ENCODE measurements at places on chromosomes 13 and 19.

DNA sequence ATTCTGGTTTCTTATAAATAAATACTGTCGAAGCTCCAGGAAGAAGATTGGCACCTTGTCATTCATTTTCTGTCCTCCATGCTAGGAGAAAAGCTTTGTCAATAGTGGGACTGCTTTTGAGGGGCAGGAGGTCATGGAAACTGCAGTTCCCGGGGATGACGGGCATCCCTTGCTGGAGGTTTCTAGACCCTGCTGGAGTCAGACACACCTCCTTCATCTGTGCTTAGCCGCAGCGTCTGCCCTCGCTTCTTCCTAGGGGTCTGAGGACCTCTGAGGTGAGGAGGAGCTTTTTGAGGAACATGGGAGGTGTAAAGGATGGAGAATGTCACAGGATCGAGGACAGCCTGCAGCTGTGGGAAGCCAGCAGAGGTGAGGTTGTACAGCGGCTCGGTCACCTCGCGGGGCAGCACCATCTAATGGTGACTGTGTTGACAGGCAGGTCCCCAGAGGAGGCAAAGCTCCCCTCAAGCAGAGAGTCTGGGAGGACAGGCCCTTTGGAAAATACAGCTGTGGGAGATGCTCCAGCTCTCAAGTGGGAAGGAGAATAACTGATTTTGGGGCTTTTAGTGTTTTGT, 172.7 kb upstream of the RNF113B start:
- DNase-seq, result peak; percentile 62

GRCh38 chr13:113658836-113659235, 838 bp upstream of the ATP4B start:
- no peak for DNase-seq

- no peak for DNase-seq
Measured at GRCh38 chr13:36806102-36806501, 12.9 kb upstream of the RFXAP start.

DNA sequence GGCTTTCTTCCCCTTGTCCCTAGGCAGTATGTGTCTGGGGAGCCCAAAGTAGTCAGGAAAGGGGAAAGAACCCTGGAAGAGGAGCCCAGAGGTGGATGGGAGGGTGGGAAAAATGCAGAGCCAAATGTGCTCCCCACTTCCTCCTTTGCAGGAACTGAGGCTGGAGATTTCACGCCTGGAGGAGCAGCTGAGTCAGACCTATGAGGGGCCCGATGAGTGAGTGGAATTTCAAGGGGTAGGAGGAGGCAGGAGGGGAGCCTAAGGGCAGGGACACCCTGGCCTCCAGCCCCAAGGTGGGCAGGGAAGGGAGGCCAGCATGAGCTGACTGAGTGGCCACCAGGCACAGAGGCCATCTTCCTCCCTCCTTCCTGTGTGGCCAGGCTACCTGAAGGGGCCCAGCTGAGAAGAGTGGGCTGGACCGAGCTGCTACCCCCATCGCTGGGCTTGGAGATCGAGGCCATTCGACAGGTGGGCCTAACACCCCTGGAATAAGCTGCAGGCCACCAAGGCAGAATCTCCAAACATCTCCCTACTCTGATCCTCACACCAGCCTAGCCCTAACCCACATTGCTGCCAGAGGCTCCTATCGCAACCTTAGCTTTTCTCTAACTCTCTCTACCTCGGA, 14.3 kb downstream of the PTH2 start:
- DNase-seq, result no peak

- no peak for DNase-seq
Measured at GRCh38 chr19:2603334-2603733, 99.2 kb downstream of the GNG7 start.

DNA sequence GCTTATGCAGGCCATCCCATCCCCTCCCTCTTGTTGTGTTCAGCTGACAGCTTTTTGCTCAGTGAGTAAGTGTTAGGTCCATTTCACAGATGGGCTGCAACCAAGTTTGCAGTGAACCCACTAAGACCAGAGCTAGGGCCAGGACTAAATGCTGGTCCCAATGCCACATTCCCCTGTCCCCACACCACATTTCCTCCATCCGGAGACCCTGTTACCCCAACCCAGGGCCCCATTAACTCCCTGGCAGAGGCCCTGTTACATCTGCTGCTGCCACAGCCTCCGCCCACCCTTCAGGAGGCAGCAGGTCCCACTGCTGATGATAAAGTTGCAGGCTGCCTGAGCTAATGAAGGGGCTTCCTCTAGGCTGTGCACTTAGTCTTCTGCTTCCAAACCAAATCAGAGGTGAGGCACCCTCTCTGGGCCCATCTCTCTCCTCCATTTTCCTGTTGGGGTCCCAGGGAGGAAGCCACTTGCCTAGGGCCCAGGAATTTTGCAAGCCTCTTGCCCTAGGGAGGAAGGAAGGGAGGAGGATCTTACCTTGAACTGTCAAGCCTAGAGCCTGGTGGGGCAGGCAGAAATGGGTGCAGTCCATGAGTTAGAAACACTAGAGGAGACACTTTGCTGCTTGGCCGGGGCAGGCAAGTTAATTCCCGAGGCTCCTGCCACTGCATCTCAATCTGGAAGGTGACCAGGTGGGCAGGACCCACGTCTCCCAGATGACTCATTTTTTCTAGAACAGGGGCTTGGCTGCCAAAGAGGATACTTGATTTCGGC, 3.4 kb upstream of the USF2 start:
- DNase-seq, result no peak

DNA sequence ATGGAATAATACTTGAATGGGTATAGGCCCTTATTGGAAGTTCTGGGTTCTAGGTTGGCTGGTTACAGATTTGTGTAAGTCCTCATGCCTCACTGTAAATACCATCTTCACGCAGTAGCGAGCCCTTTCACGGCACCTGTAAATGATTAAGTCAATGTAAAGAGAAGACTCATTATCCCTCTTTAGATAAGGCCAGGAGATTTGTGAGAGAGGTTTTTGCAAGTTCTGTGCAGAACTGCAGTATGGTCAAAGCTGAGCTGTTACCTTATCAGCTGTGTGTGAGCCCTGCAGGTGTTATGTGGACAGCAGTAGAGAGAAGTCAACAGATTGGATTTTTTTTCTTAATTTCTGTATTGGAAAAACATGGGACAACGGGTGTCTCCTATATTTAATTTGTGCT, 141.6 kb downstream of the SHISA2 start:
- DNase-seq, result peak; percentile 27

- DNase-seq, result peak; percentile 77
Measured at GRCh38 chr19:37506387-37507166, at the start of gene ZNF793. Gene ZNF793 (plus strand): TSS chr19:37506939. CDS start chr19:37523440, 16,501 bp downstream.

GRCh38 chr13:114259974-114260373, 21.4 kb upstream of the UPF3A start:
- no peak for DNase-seq

DNA sequence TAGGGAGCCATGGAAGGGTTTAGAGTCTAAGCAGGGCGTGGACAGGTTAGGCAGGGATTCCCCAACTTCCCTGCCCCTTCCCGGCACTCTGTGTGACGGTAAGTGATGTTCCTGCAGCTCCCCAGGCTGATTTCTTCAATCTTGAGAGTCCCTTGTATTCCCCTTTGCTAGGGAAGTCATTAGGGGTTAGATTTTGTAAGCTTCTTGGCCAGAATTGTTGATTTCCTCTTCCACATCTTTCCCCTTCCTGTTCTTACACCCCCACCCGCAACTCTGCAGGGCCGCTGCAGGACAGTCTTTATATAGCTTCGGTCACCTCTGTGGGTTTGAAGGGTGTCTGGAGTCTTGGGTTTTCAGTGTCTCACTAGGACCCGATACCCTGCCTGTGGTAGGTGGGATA, 10.6 kb upstream of the ADGRE1 start:
- DNase-seq, result no peak

GRCh38 chr13:30880151-30880855, 25.8 kb upstream of the MEDAG start:
- no peak for DNase-seq

- peak; percentile 100 for DNase-seq
Measured at GRCh38 chr13:46622630-46623256, 69.8 kb downstream of the LRCH1 start.

- DNase-seq, result no peak
Measured at GRCh38 chr13:94317063-94317491, 162.4 kb downstream of the DCT start.

GRCh38 chr19:33192010-33192409, 2.1 kb upstream of the LRP3 start:
- DNase-seq, result peak; percentile 36

GRCh38 chr13:104635879-104636278, 1569.7 kb upstream of the SLC10A2 start:
- DNase-seq, result no peak

DNA sequence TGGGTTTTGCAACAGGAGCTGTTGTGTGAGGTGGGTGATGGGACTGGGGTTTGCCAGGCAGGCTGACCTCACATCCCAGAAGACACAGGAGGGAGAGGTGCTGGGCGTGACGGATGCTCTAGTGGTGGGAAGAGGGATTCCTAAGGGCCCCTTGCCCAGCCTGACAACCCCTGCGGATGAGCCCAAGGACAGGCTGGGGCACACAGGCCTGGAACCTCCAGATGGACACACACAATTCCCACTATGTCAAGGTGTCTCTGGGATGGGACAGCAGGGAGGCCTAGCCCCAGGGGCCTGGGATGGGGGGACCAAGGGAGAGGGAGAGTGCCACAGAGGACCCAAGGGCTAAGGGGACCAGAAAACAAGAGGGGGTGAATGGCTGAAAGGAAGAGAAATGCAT, 191.5 kb downstream of the ZNF536 start:
- no peak for DNase-seq

DNA sequence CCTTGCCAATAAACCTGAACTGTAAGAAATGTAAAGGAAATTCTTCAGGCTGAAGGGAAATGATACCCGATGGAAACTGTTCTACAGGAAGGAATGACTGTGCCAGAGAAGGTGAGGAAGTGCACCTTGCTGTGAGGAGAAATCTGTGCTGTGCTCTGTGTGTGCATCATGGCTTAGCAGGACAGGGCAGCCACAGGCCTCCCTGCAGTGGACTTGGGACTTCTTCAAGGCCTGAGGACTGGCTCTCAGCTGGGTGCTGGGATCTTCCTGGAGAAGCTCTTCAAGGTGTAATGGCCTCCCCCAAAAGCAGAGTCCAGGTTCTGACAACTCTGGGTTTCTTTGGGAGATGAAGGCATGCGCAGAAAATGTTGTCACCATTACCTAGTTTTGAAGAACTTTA, 145.1 kb downstream of the UQCRFS1 start:
- DNase-seq, result no peak

DNA sequence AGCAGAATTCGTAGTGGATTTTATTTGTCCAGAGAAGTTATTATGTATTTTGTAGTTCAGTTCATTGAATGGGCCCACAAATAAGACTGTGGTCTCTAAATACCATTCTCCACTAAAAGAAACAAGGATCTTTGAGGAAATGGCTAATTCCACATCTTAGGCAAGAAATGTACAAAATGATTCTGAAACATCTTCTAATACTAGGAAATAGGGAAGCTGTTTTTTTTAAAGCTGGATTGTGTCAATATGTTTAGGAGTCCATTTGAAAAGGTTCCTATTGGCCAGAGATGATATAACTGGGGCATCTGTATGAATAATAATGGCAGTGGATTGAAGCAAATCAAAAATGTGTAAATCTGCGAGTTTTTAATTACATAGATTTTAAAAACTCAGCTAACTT, 88.5 kb upstream of the SIAH3 start:
- DNase-seq, result no peak

- DNase-seq, result peak; percentile 41
Measured at GRCh38 chr13:75749407-75749806, 113.3 kb downstream of the LMO7 start.

DNA sequence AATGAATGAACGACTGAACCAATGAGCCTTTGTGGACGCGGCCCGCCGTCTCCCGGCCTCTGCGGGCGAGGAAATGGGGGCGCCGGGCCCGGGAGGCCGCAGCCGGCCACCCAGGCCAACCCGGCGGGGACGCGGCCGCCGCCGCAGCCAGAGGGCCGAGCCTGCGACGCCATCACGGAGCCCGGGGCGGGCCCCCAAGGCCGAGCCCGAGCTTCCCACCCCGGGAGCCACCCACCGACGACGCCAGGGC, 216 bp downstream of the SUGP2 start:
- no peak for DNase-seq

DNA sequence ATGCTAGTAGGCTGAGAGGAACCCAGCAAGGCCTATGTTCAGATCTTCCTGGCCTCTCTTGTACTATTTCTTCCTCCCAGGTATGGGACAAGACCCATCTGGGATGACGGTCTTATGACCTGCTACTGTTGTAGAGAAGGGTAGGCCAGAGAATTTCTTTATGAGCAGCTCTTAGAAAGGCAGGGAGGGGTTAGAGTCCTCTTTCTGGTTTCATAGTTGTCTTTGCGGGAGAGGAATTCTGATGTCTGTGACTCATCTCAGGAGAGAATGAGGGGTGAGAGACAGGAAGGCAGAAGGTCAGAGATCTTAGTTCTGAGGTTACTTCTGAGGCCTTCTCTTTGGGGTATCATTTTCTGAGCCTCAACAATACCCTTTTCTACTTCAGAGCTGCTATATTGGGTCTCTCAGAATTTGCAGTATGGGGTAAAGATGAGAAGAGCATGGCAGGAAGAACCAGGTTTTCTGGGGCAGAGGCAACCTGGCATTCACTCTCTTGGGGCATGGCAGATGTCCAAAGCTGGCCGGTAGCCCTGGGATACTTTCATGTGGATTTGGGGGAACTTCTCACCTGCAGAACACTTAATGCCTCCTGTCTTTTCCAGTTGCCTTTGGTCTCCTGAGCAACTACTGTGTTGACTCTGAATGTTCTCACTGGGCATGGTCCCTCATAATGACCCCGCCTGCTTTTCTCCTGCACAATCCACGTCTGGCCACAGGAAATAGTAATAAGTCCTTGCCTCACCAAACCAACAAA, 154.4 kb downstream of the GGACT start:
- DNase-seq, result no peak

- no peak for DNase-seq
Measured at GRCh38 chr13:36115306-36115705, 15.9 kb downstream of the DCLK1 start.

Measured in NCI-H82 (cell line).